ENCODE measurements at places on chromosomes 12 and 14.

DNA sequence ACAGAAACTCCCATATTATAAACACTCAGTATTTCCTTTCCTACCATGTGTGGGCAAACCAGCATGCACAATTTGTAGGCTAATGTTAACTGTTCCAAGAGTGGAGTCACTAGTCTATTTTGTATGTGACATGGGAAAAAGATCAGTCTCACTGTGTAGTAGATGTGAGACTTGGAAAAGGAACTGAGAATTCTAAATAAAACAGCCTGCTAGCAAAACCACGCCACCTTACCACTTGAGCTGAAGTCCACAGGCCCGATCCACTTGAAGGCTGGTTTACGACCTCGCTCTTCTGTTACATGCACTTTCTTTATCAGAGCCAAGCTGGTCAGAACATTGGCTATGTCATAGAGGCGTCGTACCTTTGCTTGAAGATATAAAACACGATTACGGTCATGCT is 22.5 kb downstream of the E2F7 start:
- H3K4me3 ChIP-seq, result no peak overlapping the region
- H3K4me1 ChIP-seq, result no peaks in the 10 kb centered on the region
- H3K36me3 ChIP-seq, result no peaks in the 10 kb centered on the region
- no peak for DNase-seq

- peaks cover 5% of the 10 kb centered on the region for H3K27me3 ChIP-seq
- H3K36me3 ChIP-seq, result no peaks in the 10 kb centered on the region
- H3K27ac ChIP-seq, result no peak overlapping the region
- peaks cover 11% of the 10 kb centered on the region for H3K4me1 ChIP-seq
These were observed 4.7 kb downstream of the FGD6 start for GRCh38 chr12:95212586-95212985.

GRCh38 chr12:107903341-107904061 is 129.0 kb downstream of the ASCL4 start:
- peak overlapping the region; percentile 71 for H3K4me3 ChIP-seq
- no peaks in the 10 kb centered on the region for H3K36me3 ChIP-seq
- H3K27me3 ChIP-seq, result peaks cover 49% of the 10 kb centered on the region

DNA sequence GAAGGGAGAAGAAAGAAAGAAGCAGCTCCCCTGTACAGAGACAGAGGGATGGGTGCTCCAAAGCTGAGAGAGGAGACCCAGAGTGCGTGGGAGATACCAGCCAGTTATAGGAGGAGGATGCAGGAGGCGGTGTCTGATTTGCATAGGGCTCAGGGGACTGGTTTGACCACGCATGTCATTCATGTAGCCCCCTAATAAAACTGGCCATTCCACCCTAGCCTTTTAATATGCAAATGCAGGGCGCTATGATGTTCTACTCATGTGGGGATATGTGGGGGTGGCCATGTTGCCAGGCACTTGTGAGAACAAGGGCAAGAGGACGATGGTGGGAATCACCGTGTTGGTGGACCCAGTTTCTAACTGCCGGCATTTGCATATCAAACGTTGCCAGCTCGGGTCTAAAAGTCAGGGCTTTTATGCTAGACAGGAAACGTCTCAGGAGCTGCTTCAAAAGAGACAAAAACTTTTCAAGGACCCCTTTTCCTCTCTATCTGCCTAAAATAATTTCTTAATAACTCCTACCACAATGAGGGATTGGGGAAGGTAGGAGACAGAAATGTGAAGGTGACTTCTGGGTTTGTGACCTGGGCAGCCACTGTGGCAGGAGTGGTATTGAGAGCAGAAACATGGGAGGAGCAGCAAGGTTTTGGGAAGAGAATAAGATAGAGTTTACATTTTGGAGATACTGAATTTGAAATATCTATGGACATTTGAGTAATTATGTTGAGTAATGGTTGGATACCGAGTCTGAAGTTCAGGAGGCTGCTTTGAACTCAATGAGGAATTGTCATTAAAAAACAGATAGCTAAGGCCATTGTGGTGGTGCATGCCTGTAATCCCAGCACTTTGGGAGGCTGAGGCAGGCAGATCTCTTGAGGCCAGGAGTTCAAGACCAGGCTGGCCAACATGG is 2.2 kb upstream of the ATXN3 start:
- H3K4me1 ChIP-seq, result peaks cover 15% of the 10 kb centered on the region
- peak overlapping the region; percentile 15 for H3K4me3 ChIP-seq
- peak overlapping the region; percentile 80 for H3K27ac ChIP-seq
- no peaks in the 10 kb centered on the region for H3K36me3 ChIP-seq

DNA sequence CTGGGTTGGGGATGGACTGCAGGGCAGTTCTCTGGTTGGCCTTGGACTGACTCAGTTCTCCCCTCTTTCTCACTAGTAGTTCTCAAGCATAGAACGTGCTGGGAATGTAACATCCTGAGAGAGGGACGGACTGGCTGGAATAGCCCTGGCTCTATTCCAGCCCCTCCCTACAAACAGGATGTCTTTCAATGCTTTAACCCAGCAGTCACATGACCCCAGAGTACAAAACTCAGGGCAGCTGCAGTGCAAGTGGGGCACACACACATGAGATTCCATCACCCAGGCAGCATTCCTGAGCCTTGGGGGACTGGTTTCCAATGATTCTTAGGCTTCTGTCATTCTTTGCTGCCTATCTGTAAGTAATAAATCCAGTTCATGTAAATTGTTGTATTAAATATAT is 1.6 kb upstream of the ACOT6 start:
- H3K36me3 ChIP-seq, result no peaks in the 10 kb centered on the region
- no peak overlapping the region for H3K27ac ChIP-seq
- no peaks in the 10 kb centered on the region for H3K4me1 ChIP-seq
- peaks cover 8% of the 10 kb centered on the region for H3K27me3 ChIP-seq
- no peak overlapping the region for H3K4me3 ChIP-seq

DNA sequence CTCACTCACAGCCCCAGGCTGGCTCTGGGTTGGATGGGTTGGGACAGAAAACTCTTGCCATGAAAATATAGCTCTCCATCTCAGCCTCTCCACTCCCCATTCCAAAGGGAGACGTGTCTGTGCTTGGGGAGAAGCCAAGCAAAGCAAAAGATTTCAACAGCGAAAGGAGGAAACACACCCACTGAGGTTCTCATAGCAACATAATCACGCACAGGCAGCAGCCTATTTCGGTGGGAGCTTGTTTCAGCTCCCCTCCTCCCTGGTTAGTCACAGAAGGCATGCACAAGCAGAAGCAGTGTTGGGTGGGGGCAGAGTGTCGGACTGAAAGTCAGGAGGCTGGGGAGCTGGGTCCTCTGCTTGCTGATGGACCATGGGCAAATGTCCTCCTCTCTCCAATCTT is 1.9 kb upstream of the PRMT8 start:
- H3K27me3 ChIP-seq, result peaks cover 76% of the 10 kb centered on the region
- DNase-seq, result no peak

DNA sequence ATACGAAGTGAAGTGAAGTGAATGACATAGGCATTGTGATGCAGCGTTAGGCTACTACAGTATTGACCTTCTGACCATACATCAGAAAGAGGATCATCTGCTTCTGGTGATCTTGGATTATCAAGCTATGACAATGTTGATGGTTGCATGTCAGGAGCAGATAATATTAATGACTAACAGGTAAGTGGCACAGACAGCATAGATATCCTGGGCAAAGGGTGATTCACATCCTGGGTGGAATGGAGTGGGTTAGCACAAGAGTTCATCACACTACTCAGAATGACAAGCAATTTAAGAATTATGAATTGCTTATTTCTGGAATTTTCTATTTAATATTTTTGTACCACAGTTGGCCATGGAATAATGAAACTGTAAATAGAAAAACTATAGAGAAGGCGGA is 397.9 kb upstream of the ATP2B1 start:
- H3K4me3 ChIP-seq, result no peak overlapping the region
- H3K27me3 ChIP-seq, result peaks cover 8% of the 10 kb centered on the region
- peaks cover 17% of the 10 kb centered on the region for H3K4me1 ChIP-seq
- peaks cover 12% of the 10 kb centered on the region for H3K36me3 ChIP-seq
- no peak overlapping the region for H3K27ac ChIP-seq

GRCh38 chr14:50353126-50353525 is 41.0 kb downstream of the DMAC2L start:
- H3K27ac ChIP-seq, result no peak overlapping the region
- no peak overlapping the region for H3K4me3 ChIP-seq
- no peaks in the 10 kb centered on the region for H3K27me3 ChIP-seq
- no peaks in the 10 kb centered on the region for H3K36me3 ChIP-seq
- DNase-seq, result no peak
- H3K4me1 ChIP-seq, result peaks cover 4% of the 10 kb centered on the region

GRCh38 chr12:42481368-42481767 is 108.2 kb downstream of the PRICKLE1 start:
- H3K4me1 ChIP-seq, result peaks cover 41% of the 10 kb centered on the region
- DNase-seq, result no peak
- peak overlapping the region; percentile 97 for H3K27ac ChIP-seq
- no peaks in the 10 kb centered on the region for H3K27me3 ChIP-seq

DNA sequence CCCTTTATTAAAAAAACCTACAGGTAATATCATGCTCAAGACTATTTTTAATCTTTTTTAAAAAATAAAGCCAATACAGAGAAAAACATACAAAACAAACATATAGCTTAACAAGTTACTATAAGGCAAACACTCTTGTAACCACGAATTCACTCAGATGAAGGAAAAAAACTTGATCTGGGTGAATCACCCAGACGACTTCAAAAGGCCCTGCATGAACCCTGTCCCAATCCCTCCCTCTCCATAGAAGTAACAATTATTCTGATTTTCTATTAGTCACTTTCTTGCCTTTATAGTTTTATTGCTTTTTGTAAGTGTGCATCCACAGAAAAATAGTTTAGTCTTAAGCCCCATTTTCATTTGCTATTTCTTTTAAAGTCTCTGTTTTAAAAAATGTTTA is 72.6 kb downstream of the LRP6 start:
- no peaks in the 10 kb centered on the region for H3K4me1 ChIP-seq
- DNase-seq, result no peak
- peaks cover 10% of the 10 kb centered on the region for H3K36me3 ChIP-seq
- H3K4me3 ChIP-seq, result no peak overlapping the region

DNA sequence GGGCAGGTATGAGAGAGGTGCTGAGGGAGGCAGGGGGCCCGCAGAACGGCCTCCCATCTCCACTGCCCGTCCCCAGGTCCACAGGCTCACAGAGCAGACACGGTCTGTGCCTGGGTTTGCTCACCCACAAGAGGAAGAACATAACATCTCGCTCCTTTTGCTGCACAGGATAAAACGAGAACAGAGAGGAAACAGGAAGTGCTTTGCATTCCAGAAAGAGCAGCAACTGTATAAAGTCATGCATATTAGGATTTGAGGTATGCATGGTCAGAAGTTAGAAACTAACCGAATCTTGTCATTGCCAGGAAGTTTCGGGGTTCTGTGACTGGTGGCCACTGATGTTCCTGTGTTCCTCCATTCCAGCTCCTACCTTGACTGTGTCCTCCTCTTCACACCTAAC is 25.0 kb downstream of the NTF3 start:
- no peaks in the 10 kb centered on the region for H3K36me3 ChIP-seq
- no peak for DNase-seq
- H3K4me1 ChIP-seq, result peaks cover 17% of the 10 kb centered on the region
- H3K4me3 ChIP-seq, result no peak overlapping the region
- peaks cover 25% of the 10 kb centered on the region for H3K27me3 ChIP-seq
- no peak overlapping the region for H3K27ac ChIP-seq

DNA sequence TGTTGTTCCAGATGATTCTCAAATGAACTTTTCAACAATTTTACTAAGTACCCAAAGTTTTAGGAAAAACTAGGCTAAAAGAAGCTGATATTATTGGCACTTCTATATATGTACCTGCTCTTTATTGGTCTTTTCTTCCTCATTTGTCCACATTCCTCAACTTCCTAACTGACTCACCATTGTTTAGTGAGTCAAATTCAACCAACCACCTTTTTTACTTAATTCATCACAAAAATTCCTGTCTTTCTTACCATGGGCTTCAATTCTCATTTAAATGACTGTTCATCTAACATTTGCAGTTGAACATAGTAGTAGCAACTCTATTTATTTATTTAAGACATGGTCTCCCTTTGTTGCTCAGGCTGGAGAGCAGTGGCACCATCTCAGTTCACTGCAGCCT is 47.6 kb upstream of the SLC2A13 start:
- DNase-seq, result no peak
- no peaks in the 10 kb centered on the region for H3K27me3 ChIP-seq
- no peak overlapping the region for H3K4me3 ChIP-seq
- H3K4me1 ChIP-seq, result peaks cover 10% of the 10 kb centered on the region
- no peak overlapping the region for H3K27ac ChIP-seq
- H3K36me3 ChIP-seq, result no peaks in the 10 kb centered on the region

DNA sequence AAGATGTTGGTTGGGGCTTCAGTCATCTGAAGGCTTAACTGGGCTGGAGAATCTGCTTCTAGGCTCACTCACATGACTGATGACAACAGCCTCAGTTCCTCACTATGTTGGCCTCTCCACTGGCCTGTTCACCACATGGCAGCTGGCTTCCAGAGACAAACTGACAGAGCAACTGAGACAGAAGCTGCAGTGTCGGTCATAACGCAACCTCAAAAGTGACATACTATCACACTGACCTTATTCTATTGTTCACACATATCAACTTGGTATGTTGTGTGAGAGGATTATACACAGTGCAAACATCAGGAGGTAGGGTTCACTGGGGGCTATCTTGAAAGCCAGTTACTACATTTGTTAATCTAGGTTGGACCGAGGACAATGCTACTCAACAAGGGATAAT is 92.9 kb downstream of the PAWR start:
- no peak overlapping the region for H3K27ac ChIP-seq
- no peaks in the 10 kb centered on the region for H3K36me3 ChIP-seq

DNA sequence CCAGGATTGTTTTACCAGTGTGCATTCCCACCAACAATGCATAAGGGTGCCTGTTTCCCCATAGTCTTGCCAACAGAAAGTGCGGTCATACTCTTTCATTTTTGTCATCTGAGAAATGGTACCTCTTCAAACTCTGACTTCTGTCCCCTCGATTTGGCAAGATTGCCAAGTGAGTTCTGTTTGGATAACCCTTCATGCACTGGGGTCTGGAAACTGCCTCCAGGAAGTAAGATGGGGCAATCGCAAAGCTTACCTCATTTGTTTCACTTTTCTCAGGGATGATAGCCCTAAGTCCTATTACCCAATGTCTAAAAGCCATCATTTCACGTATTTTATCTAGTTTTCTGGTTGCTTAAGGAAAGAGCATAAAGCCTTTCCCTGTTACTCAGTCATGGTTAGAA is 28.6 kb upstream of the NR1H4 start:
- H3K27ac ChIP-seq, result no peak overlapping the region
- H3K4me1 ChIP-seq, result no peaks in the 10 kb centered on the region
- H3K27me3 ChIP-seq, result peaks cover 21% of the 10 kb centered on the region
- DNase-seq, result no peak

DNA sequence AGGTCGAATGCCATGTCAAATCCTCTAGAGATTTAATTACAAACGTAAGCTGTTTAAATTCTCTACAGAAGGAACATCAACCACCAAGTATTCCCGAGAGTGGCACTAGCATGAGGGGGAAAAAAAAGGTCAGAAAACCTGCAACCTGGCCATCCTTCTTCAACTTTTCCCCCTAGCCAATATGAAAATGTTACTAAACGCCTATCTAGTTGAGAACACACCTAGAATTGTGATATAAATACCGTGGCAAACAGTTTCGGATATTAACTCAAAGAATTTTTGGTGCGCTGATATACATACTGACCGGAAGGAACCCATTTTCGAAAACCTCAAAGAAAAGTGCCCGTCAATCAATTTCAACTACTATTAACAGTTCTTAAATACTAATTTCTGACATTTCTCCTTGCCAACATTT is 1.8 kb downstream of the HNRNPC start:
- peaks cover 22% of the 10 kb centered on the region for H3K36me3 ChIP-seq
- H3K27ac ChIP-seq, result peak overlapping the region; percentile 99
- no peak for DNase-seq
- H3K4me1 ChIP-seq, result peaks cover 48% of the 10 kb centered on the region

All from naive B cell (primary cell).